ENCODE measurements at places on chromosomes 6 and 20.

DNA sequence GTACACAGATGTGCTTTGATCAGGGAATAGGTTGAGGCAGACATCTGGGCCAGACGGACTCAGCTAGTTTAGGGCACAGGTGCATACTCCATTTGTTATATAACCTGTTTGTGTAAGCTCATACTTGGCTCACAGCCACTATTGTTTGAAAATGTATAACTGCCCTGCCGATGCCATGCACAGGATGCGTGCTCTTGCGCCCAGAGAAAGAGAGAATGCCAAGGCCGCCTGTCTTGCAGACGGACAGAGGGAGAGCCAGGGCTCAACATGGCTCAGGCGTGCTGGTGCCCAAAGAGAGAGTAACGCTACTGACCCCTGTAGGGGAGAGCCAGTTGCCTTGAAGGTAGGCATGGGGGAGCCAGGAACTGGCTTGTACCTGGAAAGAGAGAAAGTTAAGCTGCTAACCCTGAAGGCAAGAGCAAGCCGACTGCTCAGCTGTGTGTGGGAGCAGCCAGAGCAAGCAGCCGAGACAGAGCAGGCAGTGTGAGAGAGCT, 57.7 kb downstream of the FAM229B start:
- no peak for DNase-seq

GRCh38 chr6:113893866-113894265, 36.7 kb downstream of the MARCKS start:
- no peak for DNase-seq

- no peak for DNase-seq
Observed at GRCh38 chr6:105484238-105485161, 81.6 kb upstream of the PREP start.

DNA sequence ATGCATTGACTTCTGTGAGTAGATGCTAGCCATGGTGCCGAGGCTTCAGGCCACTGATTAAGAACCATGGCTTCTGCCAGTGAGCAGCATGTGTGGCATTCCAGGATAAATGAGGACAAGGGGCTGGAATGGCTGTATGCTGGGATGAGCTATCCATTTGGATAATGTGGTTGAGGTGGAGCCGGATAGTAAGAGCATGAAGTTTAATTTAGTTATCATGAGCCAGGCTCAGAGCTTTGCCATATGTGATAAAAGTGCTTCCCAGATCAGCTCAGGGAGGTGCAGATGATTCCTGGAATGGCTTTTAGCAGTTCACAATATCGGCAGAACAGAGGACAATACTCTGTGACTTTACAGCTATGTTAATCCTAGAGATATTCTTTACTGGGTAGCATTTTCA, 34.6 kb upstream of the RNF8 start:
- DNase-seq: no peak

DNA sequence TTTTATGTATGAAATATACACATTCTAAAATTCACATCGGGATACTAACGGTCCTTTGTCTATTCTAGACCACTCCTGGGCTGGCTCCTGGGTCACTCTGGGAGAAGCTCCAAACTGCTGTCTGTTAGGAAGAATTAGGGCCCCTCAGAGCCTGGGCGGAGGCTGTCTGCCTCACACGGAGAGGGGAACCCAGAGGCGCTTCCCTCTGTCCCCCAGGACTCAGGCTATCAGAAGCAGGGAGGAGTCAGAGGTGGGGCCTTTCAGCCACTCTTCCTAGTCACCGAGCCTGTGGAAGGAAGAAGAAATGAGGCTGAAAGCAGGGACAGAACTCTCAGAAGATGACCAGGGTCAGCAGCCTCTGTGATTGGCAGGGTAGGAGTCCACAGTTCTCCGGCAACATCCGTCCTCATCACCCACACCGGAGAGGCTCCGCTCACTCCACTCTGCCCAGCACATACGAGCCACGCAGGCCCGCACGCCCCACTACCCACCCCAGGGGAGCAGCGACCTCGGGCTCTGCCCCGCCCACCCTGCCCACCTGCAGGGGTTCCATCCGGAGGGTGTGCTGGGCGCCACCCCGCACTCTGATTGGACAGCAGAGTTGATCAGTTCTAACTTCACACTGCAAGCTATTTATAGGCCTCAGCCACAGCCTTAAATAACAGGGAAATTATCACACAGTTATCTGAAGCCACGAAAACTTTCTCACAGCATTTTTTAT, 182.1 kb upstream of the AFDN start:
- no peak for DNase-seq

DNA sequence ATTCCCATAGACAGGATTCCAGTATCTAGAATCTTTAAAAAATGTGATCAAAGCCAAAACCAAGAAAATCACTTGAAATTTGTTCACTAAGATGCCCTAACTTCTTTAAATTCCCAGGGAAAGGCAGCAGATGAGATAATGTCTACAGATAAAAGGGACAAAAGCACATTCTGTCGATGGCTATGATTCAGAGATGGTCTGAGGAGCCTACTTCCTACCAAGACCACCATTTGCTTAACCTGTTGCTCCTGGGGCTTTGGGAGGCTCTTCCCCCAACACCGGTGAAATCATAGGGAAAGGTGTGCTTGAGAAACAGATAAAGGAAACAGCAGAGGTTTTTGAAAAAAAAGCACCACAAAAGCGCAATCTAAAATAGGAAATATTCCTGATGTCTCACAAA, 118.3 kb upstream of the MAP7 start:
- DNase-seq: no peak

DNA sequence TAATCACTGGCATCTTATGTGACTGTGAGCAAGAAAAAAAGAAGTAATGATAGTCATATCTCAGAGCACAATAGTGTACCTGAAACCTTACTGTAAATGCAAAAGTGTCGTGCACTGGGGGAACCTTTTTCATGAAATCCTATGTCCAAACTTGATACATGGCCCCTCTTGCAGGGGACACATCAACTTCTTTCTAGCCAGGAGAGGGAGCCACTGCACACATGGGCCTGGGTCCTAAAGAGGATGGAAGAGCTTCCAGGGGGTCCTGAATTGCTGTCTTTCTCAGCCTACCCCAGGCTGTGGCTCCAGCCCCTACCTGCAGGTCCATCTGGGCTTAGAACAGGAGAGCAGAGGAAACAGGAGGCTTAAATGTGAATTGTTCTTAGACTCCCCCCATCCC, 165.7 kb downstream of the SOD2 start:
- DNase-seq: no peak

DNA sequence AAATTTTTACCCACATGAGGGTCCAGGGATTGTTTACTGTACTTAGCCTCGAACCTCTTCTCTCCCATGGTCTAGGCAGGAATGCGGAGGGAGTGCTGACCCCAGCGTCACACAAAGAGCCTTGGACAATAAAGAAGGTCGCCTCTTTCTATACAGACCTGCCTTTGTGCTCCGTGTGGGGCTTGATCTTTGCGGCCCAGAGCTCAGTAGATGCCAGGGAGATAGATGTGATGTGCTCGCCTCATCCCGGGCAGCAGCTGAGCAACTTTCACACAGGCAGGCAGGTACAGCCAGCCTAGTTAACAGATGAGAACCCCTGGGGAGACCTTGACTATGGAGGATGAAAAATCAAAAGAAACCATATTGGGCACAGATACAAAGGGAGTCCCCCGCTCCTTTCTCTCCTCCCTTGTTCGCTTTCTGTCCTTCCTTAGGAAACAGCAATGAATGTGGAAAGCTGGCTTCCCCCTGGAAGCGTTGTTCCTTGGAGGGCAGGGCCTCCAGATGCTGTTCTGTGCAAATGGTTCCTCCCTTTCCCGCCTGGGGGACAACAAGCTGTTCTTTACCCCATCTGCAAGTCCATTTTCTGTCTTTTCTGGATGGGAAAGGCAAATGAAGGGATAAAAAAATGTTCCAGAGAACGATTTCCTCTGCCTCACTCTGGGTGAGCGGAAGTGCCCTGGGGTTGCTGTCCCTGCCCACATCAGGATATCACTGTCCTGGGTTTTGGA, 128.3 kb downstream of the OLIG3 start:
- no peak for DNase-seq

DNA sequence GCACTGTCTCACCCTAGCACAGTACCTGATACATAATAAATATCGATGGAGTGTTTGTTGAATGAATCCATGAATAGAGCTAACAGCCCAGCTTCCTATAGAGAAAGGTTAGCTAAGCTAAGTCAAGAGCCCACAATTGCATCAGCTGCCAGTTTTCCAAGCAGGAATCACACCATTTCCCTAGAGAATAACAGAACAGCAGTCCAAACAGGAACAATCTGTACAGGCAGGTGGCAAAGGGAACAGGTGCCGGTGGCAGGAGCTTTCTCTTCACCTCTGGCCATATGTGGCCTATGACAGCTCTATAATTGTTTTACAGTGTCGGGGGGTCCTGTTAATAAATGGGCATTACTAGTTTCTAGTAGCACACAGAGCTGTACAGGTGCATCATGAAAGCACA, 38.8 kb downstream of the ISM1 start:
- DNase-seq: no peak

DNA sequence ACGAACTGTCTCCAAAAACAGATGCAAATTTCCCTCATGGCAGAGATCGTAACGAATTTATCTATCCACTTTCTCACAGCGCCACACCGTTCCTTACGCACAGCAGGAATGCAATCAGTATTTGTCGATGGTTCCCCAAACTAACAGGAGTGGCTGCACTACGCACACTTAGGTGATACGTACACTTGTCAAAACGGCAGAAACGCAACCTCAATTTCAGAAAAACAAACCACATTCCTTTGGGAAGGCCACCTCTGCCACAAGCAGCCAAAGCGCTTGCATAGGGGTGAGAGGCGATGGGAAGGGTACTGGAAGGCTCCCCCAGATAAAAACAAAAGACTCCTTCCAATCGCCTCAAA, 638 bp downstream of the MDN1 start:
- DNase-seq: no peak

DNA sequence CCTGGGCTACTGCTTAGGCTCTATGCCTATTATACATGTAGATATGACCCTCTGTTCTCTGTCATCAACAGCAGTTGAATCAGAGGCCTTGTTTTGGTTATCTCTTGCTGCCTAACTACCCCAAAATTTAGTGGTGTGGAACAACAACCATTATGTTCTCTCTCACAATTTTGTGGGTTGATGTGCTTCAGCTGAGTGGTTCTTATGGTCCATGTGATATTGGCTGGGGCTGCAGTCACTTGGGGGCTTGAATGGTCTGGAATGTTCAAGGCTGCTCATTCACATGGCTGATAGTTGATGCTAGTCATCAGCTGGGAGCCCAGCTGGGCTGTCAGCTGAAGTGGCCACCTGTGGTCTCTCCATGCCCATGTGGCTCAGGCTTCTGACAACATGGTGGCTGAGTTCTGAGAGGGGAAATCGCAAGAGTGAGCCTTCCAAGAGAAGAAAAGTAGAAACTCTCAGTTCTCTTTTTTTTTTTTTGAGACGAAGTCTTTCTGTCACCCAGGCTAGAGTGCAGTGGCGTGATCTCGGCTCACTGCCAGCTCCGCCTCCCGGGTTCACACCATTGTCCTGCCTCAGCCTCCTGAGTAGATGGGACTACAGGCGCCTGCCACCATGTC, 47.8 kb downstream of the SHLD1 start:
- DNase-seq: no peak

DNA sequence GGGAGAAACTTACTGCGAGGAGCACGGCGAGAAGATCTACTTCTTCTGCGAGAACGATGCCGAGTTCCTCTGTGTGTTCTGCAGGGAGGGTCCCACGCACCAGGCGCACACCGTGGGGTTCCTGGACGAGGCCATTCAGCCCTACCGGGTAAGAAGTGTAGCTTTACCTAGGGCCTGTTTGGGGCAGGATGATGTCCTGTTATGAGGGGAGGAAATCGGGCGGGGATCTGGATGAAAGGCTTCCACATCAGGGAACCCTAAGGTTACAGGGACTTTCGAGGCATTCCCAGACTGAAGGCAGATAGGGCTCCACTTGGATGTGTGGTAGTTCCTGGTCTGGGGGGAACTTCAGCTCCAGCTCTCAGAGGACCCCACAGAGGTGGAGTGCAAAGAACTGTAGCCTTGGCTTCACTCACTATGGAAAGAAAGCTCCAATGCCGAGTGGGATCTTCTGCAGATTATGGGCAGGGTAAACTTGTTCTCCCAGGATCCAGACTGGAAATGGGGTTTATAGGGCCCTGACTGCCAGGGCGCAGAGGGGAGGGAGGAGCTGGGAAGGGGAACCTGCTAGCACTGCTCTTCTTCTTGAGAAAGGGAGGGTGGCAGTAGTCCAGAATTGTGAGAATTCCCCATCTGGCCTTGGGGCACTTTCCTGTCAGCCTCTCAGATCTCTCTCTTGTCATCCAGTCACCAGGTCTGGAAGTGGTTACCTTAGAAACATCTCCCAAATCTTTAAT, 740 bp downstream of the TRIM15 start:
- DNase-seq: no peak

Data from GM04503 (cell line).